ENCODE measurements at places on chromosomes 7 and 10.
A peak's percentile ranks its signal among the peaks of the same experiment; 100 is the strongest.

GRCh38 chr10:71342573-71343391, 23.7 kb downstream of the SLC29A3 start:
- DNase-seq = no peak

DNA sequence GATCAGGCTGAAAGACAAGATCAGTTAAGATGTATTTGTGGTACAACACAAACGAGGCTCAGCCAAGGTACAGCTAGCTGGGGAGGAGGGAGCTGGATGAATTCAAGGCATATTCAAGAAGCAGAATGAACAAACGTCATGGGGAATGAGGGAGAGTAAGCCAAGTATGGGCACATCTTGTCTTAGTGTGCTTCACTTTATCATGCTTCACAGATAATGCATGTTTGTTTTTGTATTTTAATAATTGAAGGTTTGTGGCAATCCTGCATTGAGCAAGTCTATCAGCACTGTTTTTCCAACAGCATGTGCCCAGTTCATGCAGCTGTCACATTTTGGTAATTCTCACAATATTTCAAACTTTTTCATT, 135.4 kb downstream of the HIBADH start:
- DNase-seq = no peak

DNA sequence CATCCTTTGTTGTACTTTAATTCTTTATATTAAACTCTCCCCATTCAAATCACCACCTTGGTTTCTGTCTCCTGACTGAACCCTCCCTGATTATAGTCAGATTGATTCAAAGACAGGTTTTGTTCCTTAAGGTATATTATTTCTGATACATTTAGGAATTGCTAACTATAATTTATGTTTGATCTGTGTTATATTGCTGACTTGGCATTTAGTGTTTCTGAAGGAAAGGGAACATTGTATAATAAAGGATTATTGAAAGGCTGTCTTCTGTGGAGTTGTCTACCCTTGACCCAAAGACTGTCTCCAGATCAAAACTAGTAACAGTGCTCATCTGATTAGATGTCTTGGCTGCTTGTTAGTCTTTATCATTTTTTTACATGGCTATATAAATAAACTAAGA, 10.3 kb downstream of the CDK1 start:
- DNase-seq = no peak

GRCh38 chr7:131723926-131724325, 167.5 kb upstream of the PODXL start:
- DNase-seq = no peak

DNA sequence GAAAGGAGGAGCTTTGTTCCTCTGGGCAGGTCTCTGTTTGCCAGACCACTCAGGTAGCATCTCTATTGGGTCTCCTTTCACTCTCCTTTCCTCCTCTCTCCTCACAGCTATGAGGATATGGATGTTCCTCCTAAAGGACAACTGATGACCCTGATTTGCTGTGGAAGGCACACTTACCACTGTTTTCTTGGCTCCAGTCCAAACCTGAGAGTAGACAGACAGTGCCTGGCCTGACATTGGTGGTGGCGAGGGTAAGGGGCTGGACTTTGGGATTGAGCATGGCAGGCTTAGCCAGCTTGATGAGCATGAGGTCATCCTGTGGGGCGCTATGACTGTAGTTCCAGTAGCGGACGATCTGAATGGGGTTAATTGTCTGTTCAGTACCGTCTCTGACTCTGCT, 3.6 kb downstream of the PRSS37 start:
- no peak for DNase-seq

DNA sequence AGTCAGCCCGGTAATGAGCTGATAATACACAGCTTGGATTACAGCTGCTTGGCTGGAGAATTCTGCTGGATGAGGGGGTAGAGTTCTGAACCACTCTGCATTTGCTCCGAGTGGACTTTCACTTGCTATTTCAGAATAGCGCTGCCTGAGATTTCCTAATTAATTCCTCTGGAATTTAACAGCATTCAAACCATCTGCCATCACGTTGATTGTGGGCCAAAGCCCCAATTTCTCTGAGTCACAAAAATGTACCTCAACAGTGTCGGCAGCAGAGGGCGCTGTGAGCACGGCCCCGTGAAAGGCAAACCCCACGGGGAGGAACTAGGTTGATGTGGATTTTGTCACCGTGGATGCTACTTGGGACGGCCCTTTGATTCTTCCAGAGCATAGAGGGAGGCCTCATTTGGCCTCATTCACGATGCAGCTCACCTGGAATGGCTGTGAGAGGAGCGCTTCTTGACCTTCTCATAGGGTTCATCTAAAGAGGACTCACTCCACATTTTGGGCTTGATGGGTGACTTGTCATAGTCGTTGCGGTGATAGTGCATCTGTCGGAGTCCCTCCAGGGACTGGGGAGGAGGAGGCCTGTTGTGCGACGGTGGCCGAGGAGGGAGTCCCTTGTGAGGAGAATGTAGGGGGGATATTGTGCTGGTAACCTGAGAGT, 73.3 kb downstream of the PRPF18 start:
- peak; percentile 89 for DNase-seq

DNA sequence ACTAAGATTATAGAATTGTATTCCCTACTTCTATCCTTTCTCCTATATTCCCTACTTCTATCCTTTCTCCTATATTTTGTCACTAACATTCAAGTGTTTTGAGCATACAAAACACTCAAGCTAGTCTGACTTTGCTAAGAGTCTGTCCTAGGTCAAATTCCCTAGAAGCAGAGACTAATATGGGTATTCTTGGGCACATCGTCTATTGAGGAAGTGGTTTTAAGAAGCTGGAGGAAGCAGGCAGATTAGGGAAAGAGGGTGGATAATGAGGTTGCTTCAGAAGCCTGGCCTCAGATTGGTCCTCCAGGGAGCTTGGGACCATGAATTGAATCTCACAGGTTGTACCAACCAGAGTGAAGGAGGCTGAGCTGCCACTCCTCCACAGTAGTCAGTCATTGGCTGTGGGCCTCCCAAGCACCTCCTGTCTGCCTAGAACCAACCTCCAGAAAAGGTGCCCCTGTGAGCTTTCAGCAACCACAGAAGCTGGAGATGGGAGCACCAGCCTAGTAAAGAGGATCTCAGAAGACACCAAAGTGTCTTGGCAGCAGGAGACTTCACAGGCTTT, 295.9 kb upstream of the PHF14 start:
- no peak for DNase-seq

DNA sequence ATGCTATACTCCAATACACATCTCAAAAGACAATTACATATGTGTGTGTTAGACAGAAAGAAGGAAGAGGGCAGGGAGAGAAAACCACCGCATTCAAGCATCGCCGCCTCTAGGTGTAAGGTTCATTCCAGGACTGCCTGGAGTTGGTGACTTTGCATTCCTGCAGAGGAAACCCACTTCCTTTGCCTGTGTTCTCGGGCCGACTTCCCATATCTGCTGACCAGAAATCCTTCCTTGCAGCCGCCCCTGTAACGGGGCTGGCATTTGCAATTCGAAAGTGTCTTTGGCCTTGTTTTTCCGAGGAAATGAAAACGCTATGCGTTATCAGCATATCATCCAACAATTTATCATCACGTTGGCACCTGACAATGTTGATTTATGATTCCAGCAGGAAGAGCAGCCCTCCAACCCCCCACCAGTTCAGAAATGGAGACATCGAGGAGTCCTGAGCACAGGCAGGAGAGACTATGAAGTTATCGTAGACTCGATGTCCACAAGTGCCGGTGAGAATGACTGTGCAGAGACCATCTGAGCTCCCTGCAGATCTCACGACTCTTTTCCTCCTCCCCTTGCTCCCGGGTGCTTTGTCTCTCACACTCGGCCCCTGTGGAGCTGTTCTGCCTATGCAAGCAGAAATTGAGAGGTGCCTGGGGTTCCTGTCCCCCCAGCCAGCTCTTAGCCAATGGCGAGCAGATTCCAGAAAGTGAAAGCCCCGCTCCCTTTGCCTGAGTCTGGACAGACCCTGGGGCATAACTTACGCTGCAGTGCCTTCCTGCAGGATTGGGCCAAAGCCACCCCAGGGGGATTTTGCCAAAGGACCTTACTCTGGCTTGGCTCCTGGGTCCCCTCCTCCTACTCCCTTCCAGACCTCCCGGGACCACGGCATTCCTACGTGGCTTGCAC, 68.9 kb upstream of the FOXK1 start:
- peak; percentile 65 for DNase-seq

DNA sequence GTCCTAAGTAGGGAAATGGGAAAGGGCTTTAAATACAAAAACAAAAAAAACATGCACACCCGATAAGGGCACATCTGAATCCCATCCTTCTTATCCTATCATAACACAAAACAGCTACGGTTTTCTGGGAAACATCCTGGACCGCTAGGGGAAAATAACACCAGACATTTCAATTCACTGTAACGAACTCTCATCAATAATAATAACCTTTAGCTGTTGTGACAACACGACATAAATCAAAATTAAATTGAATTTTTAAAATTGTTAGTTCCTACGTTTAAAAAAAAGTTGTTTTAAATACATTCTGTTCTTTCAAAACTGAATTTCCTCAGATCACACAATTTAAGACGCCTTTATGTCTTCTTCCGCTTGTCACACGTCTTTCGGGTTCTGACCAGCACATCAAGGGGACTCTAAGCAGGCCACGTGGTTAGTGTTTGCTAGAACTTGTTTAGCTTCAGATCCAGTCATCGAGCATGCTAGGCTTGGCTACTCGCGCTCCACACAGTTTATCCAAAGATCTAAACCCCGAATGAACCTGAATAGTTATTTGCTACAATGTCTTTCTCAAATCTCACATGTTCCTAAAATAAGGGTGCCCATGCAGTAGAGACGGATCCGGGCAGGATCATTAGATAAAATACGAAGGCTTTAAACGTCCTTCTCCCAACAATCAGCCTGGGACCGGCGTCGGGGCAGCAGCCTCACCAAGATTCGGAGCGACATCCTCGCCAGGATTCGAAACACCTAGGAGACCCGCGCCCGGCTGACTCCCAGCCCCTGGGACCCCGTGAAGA, 839 bp downstream of the IKZF5 start:
- DNase-seq = peak; percentile 83

DNA sequence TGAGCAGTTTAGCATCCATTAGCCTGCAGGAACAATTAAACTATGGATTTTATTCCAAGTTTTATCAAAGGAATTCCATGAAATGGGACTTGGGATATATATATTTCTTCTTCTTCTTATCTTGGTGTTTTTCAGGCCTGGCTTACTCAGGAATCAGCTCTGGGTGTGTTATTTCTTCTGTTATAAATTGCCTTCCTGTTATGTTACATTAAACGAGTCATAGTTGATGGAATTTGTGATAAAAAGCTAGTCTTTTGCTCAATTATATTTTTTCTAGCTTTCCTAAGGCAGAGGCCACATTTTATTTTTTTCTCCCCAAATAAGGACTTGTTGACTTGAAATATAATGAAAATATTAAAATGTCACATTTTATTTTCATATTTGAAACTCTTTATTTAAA, 141.3 kb downstream of the EPC1 start:
- DNase-seq = no peak

GRCh38 chr7:668139-668931, 58.2 kb upstream of the DNAAF5 start:
- no peak for DNase-seq

GRCh38 chr7:17297243-17297642, 1.2 kb upstream of the AHR start:
- peak; percentile 58 for DNase-seq

- no peak for DNase-seq
These were observed 113.1 kb upstream of the ADCY1 start for GRCh38 chr7:45461026-45461425.

DNA sequence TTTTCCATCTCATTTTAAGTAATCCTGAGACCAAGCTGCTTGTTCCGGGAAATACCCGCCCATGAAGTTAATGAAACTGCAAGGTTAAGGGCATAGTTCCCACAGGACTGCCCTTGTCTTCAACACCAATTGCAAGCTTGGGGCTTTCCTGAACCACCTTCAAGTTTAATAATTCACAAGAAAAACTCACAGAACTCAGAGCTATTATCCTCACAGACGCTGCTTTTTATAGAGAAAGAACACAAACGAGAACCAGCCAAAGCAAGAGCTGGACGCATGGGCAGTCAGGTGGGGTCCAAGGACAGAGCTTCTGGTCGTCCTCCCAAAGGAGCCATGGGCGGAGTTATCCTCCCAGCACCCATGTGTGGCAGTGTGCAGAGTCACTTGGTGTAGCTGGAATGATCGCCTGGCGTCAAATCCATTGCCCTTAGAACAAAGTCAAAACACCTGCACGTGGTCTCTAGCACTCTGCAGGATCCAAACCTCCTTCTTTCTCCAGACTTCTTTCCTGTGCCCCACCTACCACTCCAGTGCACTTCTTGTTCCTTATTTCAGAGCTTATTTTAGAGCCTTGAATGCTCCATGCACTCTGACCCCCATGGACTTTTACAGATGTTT, 56.7 kb downstream of the SNX10 start:
- no peak for DNase-seq

DNA sequence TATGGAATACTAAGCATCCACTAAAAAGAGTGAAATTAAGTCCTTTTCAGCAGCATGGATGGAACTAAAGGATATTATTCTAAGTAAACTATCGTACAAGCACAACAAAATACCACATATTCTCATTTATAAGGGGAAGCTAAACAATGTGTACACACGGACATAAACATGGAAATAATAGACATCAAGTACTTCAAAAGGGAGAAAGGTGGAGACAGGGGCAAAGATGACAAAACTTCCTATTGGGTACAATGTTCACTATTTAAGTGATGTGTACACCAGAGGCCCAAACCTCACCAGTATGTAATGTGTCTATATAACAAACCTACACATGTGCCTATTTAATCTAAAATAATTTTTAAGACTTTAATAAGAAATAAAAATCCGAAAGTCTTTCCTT, 2.2 kb upstream of the AKR1C4 start:
- no peak for DNase-seq

Measured in activated CD4-positive, alpha-beta T cell treated with anti-CD3 and anti-CD28 coated beads, Interleukin-2, amount 10 ng/mL, durations not matched to agents 24 days and 14 days (primary cell).